ENCODE measurements at places on chromosomes 7 and 10. TPM values are rescaled to one million over a fixed set of nuclear protein-coding genes. Genes with fewer than 3 reads are reported as not detected.

Gene SH2D4B
- not detected for total RNA-seq

Gene CHRM2
- total RNA-seq, result 0.96 TPM

Gene C1GALT1
- 13.2 TPM for total RNA-seq

Gene FOXI2
- total RNA-seq, result not detected

Gene PRF1
- 1.1 TPM for total RNA-seq

GRCh38 chr10:111344804-111345203 lies 268.0 kb downstream of the ADRA2A start:
- DNase-seq, result no peak

DNA sequence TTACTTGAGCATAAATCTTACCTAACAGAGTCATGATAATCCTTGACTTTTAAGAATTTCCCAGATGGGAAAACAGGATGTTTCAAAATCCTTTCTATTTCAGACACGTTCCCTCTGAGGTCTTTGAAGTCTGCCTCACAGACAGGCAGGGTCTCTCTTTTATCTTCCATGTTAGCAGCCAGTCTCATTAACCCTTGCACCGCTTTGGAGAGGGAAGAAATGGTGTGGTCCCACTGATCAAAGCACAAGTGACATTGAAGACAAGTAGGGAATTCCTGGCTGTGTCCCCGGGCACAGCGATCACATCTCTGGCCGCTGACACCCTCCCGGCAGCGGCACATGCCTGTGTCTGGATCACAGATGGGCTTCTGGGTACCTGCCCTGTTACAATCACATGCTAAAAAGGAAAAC lies 52.7 kb upstream of the LAMB1 start:
- DNase-seq, result no peak

GRCh38 chr7:107976620-107977019 lies 26.3 kb downstream of the LAMB1 start:
- no peak for DNase-seq

GRCh38 chr10:82089327-82089726 lies 214.3 kb downstream of the NRG3 start:
- no peak for DNase-seq

DNA sequence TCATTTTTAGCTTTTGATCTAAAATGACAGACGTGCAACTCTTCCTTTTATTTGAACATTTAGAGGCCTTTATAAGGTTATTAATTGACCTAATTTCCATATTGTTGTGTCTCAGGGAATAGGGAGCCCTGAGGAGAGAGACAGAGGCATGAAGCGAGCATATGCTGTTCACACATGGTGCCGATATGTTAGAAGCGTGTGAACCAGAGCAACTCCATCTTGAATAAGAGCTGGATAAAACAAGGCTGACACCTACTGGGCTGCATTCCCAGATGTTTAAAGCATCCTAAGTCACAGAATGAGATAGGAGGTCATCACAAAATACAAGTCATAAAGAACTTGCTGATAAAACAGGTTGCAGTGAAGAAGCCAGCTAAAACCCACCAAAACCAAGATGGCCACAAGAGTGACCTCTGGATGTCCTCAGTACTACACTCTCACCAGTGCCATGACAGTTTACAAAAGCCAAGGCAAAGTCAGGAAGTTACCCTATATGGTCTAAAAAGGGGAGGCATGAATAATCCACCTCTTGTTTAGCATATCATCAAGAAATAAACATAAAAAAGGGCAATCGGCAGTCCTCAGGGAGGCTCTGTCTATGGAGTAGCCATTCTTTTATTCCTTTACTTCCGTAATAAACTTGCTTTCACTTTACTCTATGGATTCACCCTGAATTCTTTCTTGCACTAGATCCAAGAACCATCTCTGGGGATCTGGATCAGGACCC lies 80.1 kb downstream of the SEC61G start:
- no peak for DNase-seq

DNA sequence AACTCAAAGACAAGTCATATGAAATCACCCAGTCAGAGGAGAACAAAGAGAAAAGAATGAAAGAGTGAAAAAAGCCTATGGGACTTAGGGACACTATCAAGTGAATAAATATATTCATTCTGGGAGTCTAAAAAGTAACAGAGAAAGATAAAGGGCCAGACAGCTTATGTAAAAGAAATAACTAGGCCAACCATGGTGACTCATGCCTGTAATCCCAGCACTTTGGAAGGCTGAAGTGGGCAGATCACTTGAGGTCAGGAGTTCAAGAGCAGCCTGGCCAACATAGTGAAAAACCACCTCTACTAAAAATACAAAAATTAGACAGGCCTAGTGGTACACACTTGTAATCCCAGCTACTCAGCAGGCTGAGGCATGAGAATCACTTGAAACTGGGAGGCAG lies 154.7 kb upstream of the TMEM106B start:
- DNase-seq, result no peak

DNA sequence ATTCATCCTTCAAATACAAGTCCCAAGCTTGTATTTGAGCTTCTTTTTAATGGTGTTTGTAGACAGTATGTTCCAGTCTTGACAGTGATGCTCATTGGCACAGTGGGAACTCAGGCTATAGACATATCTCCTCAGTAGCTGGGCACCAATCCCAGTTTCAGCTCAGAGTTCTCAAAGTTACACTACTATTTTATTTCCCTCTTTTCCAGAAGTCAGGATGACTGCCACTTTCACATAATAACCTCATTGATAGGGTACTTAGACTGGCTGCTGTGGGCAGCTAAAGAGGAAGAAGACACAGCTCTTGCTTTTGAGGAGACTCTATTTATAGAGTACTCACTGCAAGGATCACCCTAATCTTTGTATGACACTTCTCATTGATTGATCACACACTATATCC lies 2.4 kb downstream of the GBF1 start:
- no peak for DNase-seq

DNA sequence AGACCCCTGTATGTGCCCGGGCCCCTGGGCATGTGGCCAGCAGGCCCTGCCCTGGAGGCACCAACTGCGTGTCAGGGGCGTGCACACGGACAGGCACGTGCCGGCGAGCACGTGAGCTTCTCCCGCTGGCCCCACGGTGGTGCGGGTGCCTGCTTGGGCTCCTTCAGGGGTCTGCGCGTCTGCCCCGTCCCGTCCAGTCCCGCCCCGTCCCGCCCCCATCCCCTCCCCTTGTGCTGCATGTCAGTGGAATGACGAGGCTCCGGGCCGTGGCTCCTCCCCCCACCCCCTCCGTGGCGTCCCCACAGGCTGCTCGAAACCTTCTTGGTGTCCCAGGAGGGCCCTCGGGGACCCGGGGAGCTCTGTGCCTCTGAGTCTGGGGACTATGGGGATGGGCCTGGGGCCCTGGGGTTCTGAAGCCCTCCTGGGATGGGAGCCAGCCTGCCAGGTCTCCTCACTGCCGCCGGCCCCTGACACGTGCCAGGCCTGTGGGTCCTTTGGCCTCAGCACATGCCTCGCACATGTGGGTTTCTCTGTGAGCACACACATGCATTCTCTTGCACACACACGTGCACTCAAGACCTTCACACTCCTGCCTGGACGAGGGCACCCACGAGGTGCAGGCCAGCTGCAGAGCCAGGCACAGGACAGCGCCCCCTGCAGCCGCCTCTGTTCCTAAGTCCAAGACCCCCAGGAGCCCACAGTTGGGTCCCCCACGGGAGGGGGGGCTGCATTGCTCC lies 27.5 kb upstream of the AMZ1 start:
- no peak for DNase-seq

DNA sequence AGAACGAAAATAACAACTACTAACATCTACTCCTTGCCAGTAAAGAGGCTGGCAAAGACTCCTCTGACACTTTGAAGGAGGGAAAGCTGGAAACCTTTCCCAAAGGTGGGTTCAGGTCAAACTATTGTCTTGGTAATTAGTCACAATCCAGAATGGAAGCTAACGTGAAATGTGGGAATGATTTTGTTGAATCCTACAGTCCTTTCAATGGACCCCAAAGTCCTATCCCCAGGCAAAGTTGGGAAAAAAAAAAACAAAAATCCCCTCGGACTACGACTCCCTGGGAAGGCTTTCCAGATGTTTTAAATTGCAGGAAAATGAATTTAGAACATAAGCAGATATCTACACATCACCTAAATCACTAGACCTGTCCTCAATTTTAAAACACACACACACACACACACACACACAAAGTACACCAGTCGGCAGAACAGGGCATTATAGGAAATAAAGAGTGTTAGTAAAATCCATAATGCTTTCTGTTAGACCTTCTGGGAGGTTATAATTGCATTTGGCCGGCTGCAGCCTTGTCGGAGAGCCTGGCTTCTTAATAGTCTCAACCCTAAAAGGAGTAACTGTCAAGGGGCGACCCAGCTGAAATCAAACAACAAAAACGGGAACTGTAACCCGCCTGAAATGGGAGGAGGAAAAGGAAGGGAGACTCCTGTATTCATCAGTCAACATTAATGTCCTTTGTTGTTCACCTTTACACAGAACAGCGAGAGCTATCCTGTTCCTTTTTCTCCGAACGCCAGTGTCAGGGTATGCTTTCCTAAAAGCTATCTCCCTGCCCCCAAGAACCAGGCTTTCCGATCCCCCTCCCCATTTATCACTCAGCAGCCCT lies 1.5 kb downstream of the DOCK4 start:
- no peak for DNase-seq

DNA sequence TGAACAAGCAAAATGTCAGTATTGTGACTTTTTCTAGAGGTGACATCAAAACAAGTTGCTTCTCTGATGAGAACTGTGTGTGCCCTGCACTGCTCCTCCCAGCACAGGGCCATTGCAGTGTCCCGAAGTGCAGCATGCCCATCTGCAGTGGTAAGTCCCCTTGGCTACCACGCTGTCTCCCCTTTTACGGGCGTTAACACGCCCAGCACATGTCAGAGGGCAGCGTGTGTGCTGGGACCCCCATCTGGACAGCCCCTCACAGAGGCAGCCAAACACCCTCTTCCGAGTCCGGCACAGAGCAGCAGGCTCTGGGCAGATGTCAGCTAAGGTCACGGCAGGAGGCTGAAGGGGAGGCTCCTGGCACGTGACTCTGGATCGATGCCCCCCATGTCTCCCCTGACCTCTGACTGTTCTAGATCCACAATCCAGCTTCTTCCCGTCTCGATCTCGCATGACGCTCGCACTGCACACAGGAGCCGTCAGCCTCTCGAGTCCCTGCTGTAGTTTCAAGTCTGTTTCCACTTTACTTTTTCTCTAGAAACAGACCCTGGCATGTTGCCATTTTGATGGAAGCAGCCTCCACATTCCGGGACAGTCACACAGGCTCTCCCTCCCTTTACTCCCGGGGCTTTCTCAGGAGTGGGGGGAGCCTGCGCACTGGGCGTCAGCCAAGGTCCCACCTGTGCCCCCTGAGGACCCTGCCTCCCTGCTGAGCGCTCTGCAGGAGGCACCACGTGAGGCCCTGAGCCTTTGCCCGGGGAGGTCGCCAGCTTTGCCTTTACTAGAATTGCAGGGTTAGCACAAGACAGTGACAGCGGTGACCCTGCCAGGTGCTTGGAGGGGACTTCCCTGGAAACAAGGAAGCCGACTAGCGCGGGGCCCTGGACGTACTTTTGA lies 133.8 kb downstream of the TCERG1L start:
- no peak for DNase-seq

DNA sequence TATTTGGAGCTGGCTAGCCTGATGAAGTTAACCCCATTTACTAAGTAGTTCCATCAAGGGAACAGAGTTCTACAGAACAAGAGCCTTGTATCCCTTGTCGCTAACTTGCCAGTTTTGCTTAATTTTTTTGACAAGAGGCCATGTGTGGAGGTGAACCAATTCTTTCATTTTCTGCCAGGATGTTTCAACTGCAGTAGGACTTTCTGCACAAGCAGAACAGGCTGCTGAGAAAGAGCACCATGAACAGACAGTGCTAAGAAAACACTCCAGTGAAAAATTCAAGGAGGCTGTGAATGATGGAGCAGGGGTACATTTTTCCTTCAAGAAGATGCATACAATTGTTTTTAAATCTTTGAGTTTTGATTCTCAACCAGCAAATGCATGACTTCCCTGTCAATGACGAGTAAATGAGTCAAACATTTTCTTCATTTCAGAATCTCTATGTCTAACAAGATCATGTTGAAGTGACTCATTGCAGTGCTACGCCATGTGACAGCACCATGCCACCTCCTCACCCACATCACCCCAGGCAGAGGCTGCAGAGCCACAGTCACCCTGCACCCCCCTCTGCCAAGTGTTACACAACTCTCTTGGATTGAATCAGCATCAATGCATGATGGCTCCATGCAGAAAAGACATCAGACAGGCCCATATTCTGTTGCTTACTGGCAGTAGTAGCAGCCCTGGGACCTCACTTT lies 193.1 kb downstream of the COBL start:
- no peak for DNase-seq

GRCh38 chr10:66639371-66639770 lies 286.5 kb upstream of the LRRTM3 start:
- no peak for DNase-seq

DNA sequence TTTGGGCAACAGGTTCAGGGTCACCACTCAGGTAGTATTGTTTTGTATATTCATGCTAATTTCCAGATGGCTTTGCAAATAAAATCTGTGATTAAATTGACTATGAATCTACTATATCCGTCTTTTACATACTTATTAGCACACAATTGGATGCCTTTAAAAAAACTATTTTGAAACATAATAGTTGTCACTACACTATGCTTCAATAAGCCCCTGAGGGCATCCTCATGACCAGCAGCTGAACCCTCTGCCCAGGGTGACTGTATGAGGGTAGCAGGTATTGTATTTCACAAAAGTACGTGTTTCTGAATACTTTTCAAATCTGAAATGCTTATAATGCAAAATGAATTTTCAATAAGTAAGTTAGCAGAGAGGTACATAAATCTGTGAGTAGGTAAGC lies 97.3 kb downstream of the DNAH11 start:
- DNase-seq, result no peak

DNA sequence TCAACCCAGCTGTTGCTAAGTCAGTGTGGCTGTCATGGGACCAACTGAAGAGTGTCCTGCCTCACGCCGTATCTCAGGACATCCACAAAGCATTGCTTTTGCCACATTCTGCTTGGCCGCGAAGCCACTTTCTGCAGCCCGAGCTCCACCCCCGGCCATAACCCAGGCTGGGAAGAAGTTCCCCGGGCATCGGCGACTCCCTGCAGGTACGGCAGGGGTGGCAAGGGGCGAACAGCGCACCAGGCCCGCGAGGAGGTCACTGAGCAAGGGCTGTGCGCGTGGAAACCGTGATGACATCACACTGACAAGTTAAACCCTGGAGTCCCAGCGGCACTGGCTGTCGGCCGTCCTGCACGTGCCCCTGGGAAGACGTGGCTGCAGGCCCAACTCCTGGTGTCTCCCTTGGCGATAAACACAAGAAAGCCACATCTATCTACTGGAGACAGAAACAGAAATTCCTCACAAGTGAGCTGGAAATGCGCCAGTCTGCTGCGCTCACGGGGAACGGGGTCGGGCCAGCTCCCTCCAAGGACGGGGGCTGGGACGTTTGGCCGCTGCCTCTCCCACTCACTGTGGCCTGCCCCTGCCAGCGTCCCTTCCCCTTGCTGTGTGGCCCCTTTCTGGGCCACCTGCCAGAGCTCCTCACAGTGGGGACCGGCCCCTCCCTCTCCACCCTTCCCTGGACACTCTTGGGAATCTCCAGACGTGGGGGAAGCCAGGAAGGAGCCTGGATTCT lies 326.3 kb downstream of the DNAJB6 start:
- DNase-seq, result no peak

- DNase-seq, result no peak
Observed at GRCh38 chr10:67521546-67521945, 174.4 kb downstream of the CTNNA3 start.
